ENCODE measurements at places on chromosomes 1 and 21.

GRCh38 chr1:86419277-86419903 lies 4.6 kb upstream of the CLCA2 start:
- peak; percentile 83 for DNase-seq

DNA sequence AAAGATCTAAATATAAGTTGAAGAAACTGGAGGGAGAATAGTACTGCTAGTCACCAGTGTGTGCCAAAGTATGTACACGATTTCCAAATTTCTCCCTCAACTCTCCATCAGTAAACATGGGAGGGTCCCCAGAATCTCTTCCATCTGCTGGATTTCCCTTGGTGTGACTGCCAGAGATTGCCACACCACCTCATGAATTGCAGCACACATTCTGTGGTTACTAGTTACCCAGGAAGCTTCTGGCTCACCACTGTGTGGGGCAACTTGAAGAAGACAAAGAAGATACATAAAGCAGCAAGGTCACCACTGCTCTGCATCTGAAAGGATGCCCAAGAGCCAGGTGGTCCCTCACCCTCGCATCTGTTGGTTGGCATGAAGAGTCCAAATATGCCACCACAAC lies 191.7 kb upstream of the ESRRG start:
- no peak for DNase-seq

GRCh38 chr1:193676996-193677549 lies 490.7 kb upstream of the B3GALT2 start:
- DNase-seq = no peak

- DNase-seq = no peak
These were observed 2.1 kb downstream of the MYOM3 start for GRCh38 chr1:24109686-24110475.

- no peak for DNase-seq
These were observed 93.6 kb downstream of the KIF14 start for GRCh38 chr1:200526709-200527612.

DNA sequence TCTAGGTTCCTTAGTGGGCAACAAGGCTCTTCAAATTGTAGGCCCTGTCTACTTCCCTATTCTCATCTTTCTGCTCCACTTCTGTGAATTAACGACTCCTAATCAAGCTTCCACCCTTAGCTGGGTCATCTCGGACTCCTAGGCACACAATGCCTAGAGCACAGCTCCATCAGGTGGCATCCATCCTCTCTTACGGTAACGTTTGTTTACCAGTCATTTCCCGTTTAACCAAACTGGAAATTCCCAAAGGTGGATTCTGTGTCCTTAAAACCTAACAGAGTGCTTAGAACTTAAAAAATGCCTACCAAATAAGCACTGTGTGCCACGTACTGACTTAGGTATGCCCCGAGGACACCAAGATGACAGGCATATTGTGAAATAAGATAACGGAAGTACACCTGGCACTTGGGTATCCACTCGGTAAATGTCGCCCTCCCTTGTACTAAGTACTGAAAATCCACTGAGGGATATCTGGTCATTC lies 1.5 kb downstream of the PARP1 start:
- peak; percentile 55 for DNase-seq

DNA sequence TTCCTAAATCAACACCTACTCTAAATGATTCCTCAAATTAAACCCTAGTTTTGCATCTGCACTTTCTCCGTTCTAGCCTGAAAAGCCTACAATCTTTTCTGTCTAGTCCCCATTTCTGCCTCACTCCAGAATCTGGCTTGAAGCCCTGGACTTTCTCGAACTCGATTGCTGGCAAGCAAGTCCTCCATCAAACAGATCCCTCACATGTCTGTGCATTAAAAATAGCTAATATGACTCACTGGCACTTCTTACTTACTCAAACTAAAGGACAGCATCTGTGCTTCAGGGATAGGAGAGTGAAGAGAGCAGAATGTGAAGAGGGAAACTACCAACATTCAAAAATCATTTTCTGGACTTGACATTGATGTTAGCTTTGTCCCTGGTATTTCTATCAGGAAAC lies 51.8 kb upstream of the CXADR start:
- DNase-seq = no peak

- no peak for DNase-seq
These were observed 29.3 kb downstream of the CRYZ start for GRCh38 chr1:74703386-74704182.

Data from hematopoietic multipotent progenitor cell treated with erythropoietin and hydrocortisone succinate and interleukin-3 and kit ligand, for 8 days (in vitro differentiated cells).